ENCODE measurements at places on chromosomes 1 and 21.

GRCh38 chr1:102875756-102876155 is 232.6 kb downstream of the COL11A1 start:
- no peak for DNase-seq

DNA sequence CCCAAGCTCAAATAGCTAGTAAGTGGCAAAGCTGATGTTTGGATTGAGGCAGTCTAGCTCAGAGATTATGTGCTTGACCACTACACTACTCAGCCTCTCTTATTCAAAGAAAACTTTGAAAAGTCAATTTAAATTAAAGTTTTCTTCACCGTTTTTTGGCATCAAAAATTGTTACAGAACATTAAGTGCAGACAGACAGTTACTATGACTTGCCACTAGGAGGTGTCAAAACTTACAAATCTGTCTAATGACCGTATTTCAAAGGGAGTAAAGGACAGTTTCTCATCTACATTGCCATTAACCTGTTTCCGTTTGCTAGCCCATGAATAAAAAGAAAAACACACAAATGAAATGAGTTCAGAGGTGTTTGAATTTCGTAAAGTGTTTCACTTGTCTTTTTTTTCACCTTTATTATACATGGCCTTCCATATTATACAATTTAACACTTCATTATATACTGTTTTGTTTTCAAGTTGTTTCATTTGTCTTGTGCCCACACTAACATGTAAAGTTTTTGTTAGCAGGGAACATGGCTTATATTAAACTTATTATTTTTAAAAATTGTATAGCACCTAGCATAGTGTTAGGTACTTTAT is 57.4 kb upstream of the MTF2 start:
- peak; percentile 16 for DNase-seq

- DNase-seq = no peak
Measured at GRCh38 chr1:230301322-230301721, 124.8 kb downstream of the PGBD5 start.

DNA sequence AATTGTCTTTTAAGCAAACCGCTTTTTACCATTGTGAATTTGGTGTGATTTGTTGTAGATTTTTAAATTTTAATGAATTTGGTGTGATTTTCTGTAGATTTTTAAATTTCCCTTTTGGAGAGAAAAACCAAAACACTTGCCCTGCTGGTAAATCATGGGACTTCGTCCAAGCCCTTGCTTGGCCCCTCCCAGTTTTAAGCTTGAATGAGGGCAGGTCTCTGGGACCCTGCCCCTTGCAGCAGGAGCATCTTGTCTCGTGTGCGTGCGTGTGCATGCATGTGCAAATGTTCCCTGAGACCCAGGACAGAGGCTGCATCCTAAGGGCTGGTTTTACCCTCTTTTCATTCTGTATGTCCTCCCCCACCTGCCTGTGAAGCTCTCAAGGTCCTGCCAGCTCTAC is 248.6 kb downstream of the GREM2 start:
- no peak for DNase-seq

GRCh38 chr1:22503721-22504410 is 52.2 kb downstream of the ZBTB40 start:
- DNase-seq = no peak

GRCh38 chr1:41537251-41537650 is 52.8 kb upstream of the EDN2 start:
- no peak for DNase-seq

DNA sequence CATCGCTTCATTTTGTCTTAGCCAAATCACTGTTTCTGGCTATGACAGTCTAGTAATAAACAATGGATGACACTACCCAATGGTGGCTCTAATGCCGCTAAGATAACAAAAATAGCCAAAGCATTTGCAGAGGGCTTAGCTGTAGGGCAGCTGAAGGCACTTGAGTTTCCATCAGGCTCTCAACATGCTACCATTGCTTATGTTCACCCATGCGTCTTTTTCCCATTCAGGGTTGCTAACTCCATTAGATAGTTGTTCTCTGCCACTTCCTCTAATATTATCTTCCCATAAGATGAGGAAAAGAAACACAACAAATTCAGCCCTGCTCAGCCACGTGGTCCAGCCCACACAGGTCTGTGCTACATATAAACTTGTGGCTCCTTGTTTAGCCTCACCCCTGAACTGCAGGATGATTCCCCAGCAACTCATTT is 159.6 kb downstream of the TOMM20 start:
- no peak for DNase-seq

DNA sequence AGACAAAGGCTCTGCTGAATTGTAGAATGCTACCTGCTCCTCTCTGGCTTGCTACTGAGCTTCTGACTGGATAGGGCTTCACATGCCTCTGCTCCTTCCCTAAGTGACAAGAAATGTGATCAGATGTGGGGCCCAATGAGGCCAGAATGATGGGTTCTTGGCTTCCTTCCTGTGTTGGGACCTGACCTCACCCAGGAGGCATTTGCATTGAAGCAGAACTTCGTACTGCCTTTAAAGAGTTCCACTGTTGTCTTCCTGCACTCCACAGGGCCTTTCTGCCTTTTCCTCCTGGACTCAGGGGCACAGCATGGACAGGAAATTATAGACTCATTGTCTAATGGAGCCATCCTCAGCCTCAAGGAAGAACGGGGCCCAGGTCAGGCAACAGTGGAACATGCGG is 14.3 kb downstream of the ZNF670 start:
- no peak for DNase-seq

All from right renal pelvis (tissue), 4 donors.